Brain (organoid and tissue), 16 donors: ENCODE measurements at places on chromosomes 1 and 21.

GRCh38 chr21:18403735-18404450 lies at the start of gene TMPRSS15:
Gene TMPRSS15, minus strand, starts transcription at chr21:18403785. Its CDS starts 163 bp downstream, at chr21:18403622.
- DNase-seq: no peak

DNA sequence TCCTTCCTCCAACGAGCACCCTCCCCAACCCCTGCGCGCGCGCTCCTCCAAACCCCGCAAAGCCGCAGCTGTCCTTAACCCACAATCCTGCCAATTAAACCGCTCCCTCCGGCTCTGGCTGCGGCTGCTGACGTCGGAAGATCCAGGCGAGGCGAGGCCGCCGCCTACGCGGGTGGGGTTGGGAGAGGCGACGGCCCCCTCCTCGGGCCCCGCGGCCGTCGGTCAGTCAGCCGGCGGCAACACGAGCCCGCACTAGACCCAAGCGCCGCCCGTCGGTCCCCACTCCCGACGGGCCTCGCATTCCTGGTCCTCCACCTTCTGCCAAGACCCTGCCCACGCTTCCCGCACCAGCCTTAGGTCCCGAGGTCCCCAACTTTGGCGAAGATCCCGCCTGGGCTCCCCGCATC lies 75.4 kb downstream of the VWA5B1 start:
- peak; percentile 78 for DNase-seq

DNA sequence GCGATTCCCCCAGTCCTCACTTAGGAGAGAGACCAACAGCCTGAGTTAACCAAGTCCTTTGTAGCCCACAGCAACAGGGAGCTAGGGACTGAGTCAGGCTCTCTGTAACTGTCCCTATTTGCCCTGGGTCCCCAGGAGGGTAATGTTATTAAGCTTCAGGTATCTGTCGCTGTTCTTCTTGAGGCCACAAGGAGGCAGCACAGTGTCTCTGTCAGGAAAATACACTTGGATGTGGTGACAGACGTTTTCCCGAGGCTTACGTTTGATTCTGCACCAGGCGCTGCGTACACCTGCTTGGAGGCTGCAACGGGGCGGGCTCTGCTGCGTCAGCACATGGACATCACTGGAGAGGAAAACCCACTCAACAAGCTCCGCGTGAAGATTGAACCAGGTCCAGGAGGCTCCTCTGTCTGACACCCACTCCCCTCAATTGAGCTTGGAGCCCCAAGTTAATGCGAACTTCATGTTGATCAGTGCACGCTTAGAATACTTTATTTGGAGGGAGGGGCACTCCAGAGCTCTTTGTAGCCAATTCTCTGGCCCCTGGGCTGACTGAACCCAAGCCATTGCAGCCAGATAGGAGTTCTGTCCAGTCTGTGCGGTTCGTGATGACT lies 10.7 kb upstream of the ELF3 start:
- peak; percentile 62 for DNase-seq

DNA sequence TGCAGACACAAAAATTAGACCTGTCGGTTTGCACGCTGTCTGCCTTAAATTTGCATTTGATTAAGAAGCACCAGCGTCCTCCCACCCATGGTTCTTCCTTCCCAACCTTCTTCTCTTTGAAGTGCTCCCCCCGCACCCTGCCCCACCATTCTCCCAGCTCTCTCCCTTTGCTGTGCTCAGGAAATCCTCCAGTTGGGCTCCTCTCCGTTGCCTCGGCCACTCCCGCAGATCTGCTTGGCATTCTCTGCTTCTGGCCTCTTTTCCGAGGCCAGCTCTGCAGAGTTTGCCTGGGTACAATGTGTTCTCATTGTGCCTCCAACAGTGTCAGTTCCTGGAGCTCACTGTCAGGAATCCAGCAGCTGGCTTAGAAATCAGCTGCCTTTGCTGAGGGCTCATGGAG lies 126.1 kb downstream of the NAV1 start:
- DNase-seq: no peak

- no peak for DNase-seq
Measured at GRCh38 chr1:15765495-15766194, 7.0 kb downstream of the FBLIM1 start.

DNA sequence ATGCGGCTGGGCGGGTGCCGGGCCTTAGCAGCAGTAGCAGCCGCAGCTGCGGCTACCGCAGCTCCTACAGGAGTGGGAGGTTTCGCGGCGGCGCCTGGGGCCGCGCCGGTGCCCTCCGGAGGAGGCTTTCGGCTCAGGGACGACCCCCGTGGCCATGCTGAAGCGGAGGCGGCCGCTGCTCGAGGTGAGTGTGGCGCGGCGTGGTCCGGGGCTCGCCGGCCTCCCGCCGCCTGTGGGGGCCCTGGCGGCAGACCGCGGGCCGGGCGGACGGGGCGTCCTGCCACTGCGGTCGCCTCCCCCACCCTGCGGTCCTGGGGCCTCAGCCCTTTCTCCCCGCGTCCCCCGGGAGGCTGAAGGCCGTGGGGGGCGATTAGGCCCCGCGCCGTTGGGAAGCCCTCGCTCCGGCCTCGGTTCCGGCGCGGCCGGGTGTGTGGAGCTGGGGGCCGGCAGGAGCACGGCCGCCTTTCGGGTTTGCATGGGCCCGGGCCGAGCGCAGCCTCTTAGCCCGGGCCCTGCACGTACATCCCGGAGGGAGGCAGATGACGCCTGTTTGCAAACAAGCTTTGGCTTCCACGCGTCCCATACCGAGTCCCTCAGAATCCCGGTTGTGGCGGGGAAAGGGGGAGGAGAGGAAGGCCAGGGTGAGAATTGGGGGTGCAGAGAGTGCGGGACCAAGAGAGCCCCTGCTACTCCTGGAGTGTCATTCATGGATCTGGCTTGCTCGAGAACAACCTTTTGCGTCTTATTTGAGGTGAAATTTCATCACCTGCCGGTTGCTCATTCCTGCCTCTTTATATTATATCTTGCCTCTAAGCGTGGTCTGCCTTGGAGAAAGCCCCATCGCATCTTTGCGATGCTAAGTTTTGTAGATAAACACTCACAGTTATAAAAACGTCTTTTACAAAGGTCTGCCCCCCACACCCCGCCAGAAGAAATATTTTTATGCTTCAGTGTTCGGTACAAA lies 613 bp downstream of the ZFYVE9 start:
- peak; percentile 75 for DNase-seq

DNA sequence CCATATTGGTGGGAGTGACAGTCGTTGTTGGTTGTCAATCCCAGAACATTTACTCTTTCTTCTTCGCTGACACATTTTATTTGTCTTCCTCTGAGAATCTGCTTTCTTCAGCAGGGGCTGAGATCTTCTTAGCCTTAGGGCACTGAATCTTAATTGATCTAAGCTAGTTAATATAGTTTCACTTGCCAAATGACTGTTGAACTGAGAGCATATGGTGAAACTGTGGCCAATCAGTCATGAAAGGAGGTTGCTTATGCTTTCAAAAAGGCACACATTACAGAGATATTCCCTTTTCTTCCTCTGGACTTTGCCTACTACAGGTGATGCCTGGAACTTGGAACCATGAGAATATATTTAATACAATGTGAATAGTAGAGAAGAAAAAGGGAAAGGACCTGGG lies 60.0 kb upstream of the KIAA0040 start:
- peak; percentile 23 for DNase-seq

DNA sequence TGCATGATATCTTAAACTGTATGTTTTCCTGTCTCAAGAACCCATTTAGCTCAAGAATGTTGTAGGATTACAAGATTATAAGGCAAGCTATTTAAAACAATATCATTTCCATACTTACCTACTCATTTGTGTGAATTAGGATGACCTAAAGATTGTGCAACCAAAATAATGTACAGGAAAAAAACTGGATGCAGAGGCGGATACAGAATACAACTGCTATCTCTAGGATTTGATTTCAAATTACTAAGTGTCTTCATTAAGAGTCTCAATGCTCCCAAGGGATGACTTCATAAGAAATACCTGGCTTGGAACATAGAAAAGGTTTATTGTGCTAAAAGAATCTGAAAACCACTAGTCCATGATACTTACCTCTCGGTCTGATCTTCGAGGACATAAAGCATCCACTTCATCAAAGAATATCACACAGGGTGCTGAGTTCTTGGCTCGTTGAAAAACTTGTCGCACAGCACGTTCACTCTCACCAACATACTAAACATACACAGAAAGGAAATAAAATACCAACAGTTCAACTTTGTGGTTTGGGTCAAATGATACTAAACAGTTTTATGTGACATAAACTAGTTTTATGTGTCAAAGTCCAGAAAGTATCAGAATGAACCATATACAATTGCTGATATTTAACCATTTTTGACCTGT lies 54.9 kb downstream of the NVL start:
- no peak for DNase-seq

DNA sequence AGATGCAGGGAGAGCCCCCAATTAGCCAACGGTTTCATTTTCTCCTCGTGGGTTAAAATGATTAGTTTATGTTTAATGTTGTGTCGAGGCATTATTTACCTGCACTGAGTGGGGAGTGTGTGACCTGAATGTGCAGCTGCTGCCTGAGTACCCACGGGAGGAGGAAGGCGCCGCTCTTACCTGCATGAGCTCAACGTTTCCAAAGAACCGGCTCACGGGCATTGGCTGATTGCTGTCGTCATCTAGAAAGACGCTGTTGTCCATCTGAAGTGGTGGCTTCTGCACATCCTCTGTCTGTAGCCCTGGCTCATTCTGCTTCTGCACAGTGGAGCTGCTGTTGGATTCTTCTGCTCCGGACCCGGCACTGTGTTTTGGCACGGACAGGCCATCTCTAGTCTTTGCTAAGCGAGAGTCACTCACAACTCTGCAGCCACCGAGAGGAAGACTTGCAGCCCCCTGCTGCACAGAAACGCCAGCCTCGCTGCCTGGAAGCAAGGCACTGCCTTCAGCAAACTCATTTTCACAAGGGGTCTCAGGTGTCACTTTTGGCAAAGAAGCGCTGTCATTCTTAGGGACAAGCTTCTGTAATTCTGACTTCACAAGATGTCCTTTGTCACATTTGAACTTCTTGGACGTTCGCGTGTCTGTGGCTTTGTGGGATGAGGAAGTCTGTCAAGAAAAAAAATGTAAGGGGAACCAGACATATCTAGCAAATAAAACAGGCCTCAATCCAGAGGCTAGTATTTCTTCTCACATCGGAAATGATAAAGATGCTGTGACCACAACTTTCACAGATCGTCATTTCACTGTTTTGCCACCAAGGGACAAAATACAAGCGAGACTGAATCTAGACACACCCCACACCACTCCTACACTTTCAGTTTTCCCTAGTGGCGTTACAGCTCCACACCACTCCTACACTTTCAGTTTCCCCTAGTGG lies 9.4 kb downstream of the C1orf174 start:
- DNase-seq: no peak

DNA sequence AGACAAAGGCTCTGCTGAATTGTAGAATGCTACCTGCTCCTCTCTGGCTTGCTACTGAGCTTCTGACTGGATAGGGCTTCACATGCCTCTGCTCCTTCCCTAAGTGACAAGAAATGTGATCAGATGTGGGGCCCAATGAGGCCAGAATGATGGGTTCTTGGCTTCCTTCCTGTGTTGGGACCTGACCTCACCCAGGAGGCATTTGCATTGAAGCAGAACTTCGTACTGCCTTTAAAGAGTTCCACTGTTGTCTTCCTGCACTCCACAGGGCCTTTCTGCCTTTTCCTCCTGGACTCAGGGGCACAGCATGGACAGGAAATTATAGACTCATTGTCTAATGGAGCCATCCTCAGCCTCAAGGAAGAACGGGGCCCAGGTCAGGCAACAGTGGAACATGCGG lies 14.3 kb downstream of the ZNF670 start:
- DNase-seq: no peak

DNA sequence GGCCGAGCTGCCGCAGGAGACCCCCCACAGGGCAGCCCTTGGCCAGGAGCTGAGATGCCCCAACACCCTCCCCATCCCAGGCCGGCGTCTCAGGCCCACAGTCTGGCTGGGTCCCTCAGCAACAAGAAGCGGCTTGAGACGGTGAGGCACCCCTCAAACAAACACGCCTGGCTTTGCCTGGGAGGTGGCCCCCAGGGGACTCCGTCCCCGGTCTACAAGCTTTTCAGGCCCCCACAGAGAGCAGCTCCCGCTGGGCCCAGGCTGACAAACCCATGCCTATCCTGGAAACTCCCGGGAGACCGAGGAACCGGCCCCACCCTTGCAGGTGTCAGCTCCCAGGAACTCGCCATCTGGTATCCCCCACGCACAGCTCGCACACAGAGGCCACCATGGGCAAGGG lies 67.0 kb downstream of the ARHGEF16 start:
- DNase-seq: no peak

DNA sequence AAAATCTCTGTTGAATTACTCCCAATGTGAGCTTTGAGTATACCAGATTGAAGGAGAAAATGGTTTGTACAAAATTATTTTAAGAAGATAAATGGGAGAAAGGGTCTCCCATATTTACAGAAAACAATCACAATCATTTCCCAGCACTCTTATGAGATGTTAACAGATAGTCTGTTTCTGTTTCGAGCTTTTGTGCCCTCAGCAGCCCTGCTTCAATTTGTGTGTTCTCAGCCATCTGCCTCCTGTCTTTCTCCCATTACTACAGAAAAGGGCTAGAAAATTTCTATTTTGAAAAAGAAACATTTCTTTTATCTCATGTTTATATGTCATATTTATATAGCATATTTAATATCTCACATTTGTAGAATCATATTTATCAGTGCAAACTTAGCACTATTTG lies 498.4 kb downstream of the TTLL7 start:
- DNase-seq: peak; percentile 22

DNA sequence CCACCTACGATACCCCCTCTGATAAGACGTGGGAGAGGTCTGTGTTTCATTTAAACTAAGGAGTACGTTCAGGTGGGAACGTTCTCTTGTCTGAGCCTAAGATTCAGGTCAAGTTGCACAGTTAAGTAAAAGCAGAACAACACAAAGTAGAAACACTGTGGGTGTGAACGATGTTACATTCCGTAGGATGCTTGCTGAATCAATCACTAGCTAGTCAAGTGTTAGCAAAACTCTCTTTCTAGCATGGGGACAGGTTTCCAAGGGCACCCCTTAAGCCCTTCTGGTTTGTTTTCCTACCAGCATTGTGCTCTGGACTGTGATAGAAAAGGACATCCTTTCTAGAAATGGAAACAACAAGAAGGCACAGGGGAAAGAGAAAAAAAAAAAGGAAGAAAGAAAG lies 13.3 kb downstream of the C1orf162 start:
- no peak for DNase-seq

GRCh38 chr1:194341587-194341986 lies 1155.2 kb upstream of the B3GALT2 start:
- DNase-seq: no peak

GRCh38 chr1:200048244-200048643 lies 20.7 kb downstream of the NR5A2 start:
- no peak for DNase-seq

- no peak for DNase-seq
Measured at GRCh38 chr1:221430152-221430960, 311.5 kb downstream of the DUSP10 start.

GRCh38 chr1:167401260-167401873 lies 117.0 kb downstream of the CD247 start:
- DNase-seq: peak; percentile 80

- peak; percentile 74 for DNase-seq
Measured at GRCh38 chr1:20290624-20291597, at the start of gene VWA5B1. Gene VWA5B1, plus strand, starts transcription at chr1:20290875. Its CDS starts 19,727 bp downstream, at chr1:20310602.

DNA sequence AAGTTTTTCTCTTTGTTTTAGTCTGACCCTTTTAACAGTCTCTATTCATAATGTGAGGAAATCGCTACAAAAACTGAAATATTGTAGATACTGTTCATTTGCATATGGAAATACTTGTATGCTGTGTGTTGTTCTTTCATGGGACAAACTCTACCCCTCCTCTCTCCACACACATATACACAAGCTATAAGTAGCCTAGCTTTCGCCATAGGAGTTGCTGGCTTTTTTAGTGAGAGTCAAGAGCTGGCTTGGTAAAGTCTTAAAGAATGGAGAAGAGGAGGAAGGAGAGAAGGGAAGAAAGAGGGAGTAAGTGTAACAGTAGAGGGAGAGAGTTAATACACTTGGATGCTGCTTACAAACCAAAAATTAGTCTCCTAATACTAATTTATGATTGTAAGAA lies 115.6 kb downstream of the RABGAP1L start:
- DNase-seq: no peak

GRCh38 chr1:200671235-200671786 lies 1.6 kb upstream of the DDX59 start:
- no peak for DNase-seq
